Kidney capillary endothelial cell (primary cell): ENCODE measurements at places on chromosomes 7 and 10.

- DNase-seq: no peak
Observed at GRCh38 chr10:120480848-120481247, 23.8 kb downstream of the PLPP4 start.

DNA sequence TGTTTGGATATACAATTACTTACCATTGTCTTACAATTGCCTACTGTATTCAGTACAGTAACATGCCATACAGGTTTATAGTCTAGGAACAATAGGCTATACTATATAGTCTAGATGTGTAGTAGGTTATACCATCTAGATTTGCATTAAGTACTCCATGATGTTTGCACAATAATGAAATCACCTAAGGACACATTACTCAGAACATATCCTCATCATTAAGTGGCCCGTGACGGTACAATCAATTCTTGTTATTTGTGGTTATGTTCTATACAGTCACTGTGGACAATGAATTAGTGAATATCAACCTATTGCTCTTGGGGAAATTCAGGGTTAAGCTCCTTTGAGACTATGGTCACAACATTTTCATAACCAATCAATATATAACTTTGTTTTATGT, 75.6 kb downstream of the MICU1 start:
- no peak for DNase-seq

DNA sequence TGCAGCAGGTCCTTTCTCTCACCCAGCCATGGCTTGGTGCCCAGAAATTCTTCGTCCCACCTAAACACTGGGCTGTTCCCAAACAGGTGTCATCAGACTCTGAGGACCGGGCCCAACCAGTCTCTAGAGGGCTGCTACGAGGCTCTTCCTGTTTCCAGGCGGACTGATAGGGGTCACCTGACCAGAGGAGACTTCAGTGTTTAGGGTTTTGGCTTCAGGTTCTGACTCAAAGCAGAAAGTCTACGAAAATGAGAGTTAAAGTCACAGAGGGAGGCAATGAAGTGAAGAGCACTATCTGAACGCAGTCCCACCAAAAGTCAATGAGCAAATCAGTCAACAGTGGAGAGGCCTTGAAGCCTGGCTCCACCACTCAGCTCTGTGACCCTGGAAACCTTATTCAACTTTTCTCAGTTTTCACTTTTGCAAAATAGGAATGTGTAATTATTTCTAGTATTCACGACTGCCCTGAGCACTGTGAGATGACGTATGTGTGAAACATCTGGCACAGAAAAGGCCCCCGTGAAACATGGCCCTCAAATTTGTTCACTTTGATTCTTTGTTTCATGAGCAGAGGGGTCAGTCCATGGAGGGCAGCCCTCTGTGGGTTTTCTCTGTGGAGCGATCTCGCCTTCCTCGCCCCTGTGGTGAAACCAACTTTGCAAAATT, 189.9 kb upstream of the PDE1C start:
- DNase-seq: no peak

DNA sequence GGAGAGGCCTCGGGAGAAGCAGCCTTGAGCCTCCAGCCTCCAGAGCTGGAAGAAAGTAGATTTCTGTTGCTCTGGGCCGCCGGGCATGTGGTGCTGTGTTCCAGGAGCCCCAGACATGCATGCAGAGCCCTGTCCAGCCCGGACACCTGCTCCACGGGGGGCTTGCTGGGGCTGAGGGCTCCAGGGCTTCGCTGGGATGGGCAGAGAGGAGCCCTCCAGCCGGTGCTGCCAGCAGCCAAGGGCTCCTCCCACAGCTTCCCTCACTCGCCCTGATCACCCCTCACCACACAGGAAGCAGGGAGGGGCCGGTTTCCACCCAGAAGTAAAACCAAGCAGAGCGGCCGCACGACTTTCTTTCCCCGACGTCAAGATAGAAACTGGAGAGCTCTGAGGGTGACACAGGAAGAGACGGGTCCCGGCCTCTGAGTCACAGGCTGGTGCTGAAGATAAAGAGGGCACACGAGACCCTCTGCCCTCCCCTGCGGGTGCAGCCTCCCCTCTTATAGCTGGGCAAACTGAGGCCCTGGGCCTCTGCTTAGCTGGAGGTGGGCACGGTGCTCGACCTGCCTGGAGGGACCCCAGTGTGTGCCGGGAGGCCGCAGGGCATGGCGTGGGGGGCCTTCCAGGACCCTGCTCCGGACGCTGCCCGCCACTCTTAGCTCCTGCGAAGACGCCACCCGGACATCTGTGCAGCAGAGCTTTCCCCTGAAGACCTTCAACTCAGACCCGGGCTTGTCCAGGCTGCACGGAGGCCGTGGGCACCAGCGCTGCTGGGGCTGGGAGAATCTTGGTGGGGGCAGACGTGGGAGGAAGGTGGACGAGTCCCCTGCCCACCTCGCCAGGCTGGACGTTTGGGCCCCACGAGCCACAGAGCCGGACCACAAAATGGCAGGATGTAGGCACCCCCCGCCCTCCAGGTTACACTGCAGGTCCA, 31.1 kb downstream of the ADAP1 start:
- peak; percentile 16 for DNase-seq

- no peak for DNase-seq
Observed at GRCh38 chr10:108132303-108132702, 967.8 kb upstream of the SORCS1 start.

- no peak for DNase-seq
Observed at GRCh38 chr10:110056822-110057221, 49.0 kb downstream of the ADD3 start.

DNA sequence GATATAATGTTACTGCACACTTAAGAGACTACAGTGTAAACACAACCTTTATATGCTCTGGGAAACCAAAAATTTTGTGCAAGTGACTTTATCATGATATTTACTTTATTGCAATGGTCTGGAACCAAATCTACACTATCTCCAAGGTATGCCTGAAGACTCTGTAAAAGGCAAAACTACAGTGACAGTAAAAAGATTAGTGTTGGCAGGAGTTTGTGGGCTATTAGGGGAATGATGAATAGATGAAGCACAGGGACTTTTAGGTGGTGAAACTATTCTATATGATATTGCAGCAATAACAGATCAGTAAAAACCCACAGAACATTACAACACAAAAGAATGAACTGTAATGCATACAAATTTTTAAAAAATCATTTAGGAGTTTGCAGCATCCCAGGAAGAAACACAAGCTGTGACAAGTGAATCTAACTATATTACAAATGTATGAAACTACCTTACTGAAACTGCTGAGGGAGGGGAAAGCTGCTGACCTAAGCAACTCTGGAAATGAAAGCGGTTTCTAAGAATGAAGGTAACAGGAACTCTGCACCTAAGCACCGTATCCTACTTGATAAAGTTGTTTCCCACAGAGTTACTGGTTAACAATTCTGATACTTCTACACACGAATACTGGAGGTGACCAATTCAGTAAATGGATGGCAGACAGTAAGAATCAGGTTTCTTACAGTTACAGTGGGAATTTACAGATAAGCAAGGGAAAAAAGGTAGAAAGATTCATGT, 82.6 kb downstream of the ATE1 start:
- no peak for DNase-seq

- DNase-seq: peak; percentile 35
Observed at GRCh38 chr7:7761340-7761973, 43.0 kb upstream of the RPA3 start.

- DNase-seq: no peak
Observed at GRCh38 chr10:126130271-126130710, 233.9 kb downstream of the FANK1 start.

DNA sequence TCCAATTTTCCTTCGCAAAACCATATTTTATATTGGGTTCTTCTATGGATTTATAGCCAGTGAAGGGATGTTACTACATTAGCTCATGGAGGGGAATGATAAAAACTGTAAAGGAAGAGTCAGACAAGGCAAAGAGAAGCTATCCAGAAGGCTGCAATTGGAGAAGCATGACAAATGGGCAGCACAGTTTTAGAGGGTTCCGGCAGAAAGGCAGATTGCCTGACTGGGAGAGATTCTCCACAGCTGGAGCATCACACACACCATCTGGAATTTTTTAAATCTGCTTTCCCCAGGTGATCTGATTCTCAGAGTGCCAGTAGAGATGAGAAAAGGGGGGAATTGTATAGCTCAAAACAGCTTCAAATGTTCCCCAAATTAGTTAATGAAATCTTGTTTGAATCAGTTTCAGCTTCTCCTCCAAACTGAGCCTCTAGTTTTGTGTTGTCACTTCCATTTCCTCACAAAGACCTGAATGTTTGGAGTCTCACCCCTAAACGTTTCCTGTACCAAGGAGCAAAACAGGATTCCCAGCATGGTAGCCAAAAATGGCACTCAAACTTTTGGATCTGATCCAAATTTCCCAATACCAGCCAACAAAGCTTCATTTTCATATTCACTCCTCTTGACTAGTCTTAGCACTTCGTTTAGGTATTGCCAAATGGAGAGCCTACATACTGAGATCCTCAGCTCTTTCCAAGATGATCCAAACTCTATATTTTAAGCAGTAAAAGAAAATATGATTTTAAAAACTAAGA, 177.5 kb downstream of the HPSE2 start:
- DNase-seq: no peak

DNA sequence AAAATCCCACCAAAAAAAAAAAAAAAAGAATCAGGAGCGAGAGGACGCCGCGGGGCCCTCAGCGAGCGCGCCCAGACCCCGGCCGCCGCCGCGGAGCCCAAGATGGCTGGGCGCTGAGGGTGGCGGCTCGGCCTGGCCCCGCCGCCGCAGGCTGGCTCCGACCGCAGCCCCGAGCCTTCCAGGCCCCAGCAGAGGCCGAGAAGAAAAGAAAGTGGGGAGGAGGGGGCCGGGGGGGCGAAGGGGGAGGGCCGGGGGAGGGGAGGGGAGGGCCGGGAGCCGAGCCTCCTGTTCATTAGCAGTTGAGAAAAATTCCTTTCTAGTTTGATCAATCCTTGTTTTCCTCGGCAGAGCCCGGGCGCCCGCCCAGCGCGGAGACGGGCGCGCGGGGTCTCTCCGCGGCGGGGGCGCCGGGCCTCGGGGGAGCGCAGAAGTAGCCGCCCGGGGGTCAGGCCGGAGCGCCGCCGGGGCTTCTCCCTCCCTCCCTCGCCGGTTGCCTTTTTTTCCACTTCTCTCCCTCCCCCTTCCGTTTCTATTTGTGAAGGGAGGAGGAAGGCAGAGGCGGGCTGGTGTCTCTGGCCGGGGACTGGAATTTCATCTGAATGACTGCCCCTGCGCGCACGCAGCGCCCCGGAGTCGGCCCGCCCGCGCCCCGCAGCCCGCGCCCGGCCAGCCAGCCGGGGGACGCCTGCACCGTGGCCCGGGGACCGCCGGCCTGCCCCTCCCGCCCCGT, 778 bp upstream of the TRIM8 start:
- no peak for DNase-seq

- no peak for DNase-seq
Observed at GRCh38 chr10:34730726-34731125, 84.4 kb downstream of the PARD3 start.

DNA sequence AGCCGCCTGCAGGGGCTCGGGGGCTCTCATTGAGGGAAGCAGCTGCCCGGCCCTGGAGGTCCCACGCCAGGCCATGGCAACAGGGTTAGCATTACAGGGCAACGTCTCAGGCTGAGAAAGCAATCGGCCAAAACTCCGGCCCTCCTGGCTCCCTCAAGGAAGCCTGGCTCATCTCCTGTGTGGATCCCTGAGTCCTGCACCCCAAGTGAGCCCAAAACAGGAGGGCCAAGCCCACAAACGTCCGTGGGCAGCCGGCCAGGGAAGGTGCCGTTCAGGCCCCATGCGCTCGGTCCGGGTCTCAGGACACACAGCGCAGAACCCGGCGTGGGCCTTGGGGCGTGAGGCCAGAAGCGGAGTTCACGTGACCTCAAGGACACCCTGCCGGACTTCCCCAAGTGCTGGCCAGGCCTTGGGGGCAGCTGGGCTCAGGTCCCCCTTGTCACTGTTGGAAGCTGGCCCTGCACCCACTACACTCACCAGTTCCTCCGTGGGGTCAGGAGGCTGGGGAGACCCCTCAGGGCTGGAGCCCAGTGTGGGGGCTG, 8.0 kb upstream of the PWWP2B start:
- DNase-seq: no peak

DNA sequence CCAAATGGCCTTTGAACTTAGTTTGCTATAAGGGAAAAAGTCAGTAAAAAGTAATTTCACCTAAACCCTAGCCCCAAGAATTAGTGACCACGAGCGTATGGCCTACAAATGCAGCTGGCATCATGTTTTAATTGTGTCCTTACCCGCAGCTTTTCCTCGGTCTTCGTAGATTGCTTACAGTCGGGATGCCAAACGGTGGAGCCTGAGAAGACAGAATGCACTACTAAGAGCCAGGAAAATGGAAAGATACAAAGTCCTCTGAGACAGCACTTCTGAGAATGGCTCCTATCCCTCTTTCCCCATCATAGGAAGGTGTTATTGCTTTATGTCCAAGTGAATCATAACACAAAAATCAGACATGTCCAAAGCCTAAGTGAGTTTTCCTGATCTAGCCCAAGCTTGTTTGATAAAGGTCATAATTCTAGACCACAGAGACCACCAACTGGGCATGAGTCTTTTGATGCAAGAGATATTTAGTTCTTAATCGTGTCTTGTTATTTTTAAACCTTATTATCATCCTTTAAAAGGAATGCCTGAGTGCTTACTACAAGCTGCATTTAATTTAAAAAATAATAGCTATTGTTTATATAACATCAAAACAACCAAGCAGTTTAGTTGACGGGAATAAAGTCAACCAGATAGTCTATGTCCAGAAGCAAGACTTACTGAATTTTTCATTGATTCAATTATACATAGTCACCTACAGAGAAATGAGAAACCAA, 83.7 kb upstream of the AFAP1L2 start:
- no peak for DNase-seq

GRCh38 chr10:93496322-93497041, at the start of gene CEP55:
TSS of gene CEP55 (plus strand) at chr10:93496612. CDS start at chr10:93500052, 3,440 bp downstream.
- peak; percentile 96 for DNase-seq

DNA sequence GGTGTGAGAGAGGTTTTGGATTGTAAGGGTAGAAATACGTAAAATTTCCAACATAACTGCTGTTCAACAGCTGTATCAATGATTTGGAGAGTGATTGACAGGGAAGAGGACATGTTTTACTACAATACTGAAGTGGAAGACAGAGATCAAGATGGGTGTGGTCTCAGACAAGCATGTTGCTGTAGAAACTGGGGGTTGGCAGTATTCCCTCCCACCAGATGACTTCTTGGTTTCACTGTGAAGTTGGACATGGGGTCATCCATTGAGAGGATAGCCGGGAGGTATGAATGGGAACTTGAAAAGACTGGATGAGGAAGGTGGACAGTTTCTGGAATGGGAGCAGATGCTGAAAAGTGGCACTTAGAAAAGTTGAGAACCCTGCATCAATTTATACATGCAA, 95.3 kb upstream of the HDAC9 start:
- no peak for DNase-seq

GRCh38 chr10:77348751-77349150, 288.9 kb downstream of the KCNMA1 start:
- no peak for DNase-seq

DNA sequence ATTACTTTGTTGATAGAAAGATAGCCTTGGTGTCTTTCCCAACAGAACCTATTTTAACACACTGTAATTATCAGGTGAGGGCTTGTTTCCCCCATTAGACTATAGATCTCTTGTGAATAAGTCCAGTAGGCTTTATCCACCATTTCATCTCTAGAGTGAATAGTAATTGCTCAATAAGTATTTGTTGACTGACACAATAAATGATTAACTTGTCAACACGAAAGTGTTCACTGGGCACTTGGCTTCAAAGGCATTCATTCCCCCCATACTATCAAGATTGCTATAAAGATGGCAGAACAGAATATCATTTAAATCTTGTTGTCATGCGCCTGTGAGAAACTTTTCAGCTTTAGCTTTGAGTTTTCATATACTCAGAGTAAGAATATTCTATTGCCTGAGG, 424.5 kb upstream of the LRRTM3 start:
- no peak for DNase-seq

- no peak for DNase-seq
Observed at GRCh38 chr7:120123528-120123927, 149.4 kb upstream of the KCND2 start.

GRCh38 chr7:3630081-3630480, 329.0 kb downstream of the SDK1 start:
- DNase-seq: no peak
